Left cardiac atrium (tissue), 4 donors: ENCODE measurements at places on chromosomes 1 and 21. TPM values are rescaled to one million over a fixed set of nuclear protein-coding genes. Genes with fewer than 3 reads are reported as not detected.

TINAGL1 gene
- total RNA-seq, result 128 TPM

PLEKHA6 gene
- total RNA-seq, result 14.1 TPM

GRCh38 chr1:27296773-27297291 lies 25.1 kb upstream of the TMEM222 start:
- DNase-seq, result peak; percentile 77

- no peak for DNase-seq
Measured at GRCh38 chr1:156433602-156434001, 64.6 kb downstream of the RHBG start.

NT5C1A gene
- 22.8 TPM for total RNA-seq

GRCh38 chr21:15617964-15618363 lies 111.8 kb upstream of the USP25 start:
- no peak for DNase-seq

DNA sequence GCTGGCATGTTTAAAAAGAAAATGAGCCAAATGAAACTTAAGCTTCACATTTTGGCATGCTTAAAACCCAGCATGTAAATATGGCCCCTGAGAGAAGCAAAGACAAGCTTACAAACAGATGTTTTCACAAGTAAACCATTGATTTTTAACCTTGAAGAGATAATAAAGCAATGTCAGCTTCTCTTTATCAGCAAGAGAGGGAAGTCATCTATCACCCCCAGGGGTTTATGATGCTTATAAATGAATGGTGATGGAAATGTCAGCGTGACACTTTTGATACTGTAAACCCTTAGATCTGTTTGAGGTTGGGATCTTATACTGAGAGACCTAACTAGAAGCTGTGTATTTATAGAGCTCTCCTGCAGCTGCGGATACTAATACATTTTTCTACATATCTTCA lies 471.3 kb downstream of the PLA2G4A start:
- DNase-seq, result no peak

- peak; percentile 81 for DNase-seq
Measured at GRCh38 chr1:47984175-47984789, 12.9 kb downstream of the TRABD2B start.

DNA sequence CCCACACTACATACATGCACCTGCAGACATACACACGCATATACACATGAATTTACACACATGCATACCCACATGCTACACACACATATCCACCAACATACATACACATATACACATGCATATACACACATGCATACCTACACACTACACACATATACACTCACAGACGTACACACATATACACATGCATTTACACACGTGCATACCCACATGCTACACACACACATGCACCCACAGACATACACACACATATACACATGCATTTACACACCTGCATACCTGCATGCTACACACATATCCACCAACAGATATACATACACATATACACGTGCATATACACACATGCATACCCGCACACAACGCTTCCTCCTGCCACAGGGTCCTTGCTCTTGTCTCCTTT lies 61.2 kb upstream of the SLC25A33 start:
- no peak for DNase-seq

TESK2 gene
- 2.8 TPM for total RNA-seq

CD101 gene
- total RNA-seq, result 3.1 TPM

- DNase-seq, result no peak
Measured at GRCh38 chr21:41333752-41334151, 17.2 kb downstream of the FAM3B start.

- no peak for DNase-seq
Measured at GRCh38 chr21:26199456-26199855, 28.9 kb upstream of the APP start.

GRCh38 chr1:28718586-28719331 lies 18.0 kb upstream of the YTHDF2 start:
- DNase-seq, result peak; percentile 26

DNA sequence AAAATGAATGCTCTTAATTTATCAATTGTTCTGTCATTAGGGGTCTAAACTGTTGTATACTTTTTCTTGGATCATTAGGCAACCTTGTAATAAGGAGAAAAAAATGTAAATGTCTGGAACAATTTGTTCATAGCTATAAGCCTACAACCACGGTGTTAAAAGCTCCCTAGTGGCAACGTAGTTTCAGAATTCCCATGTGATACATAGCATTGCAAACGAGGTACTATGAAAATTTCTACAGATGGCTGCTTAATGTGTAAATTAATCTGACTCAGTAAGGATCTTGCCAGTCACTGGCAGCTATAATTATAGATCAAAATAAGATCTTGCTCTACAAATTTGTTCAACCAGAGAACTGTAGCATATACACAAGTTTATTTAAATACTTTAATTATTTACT lies 304.1 kb upstream of the ADGRL4 start:
- no peak for DNase-seq

GRCh38 chr1:89206373-89206772 lies 7.6 kb upstream of the GBP4 start:
- DNase-seq, result no peak

- DNase-seq, result no peak
Measured at GRCh38 chr1:240693036-240693435, 81.1 kb upstream of the GREM2 start.

- no peak for DNase-seq
Measured at GRCh38 chr1:111769517-111770146, 13.9 kb downstream of the DDX20 start.

- peak; percentile 58 for DNase-seq
Measured at GRCh38 chr1:179706339-179706941, 36.7 kb upstream of the FAM163A start.

AKR7A3 gene
- not detected for total RNA-seq

DNA sequence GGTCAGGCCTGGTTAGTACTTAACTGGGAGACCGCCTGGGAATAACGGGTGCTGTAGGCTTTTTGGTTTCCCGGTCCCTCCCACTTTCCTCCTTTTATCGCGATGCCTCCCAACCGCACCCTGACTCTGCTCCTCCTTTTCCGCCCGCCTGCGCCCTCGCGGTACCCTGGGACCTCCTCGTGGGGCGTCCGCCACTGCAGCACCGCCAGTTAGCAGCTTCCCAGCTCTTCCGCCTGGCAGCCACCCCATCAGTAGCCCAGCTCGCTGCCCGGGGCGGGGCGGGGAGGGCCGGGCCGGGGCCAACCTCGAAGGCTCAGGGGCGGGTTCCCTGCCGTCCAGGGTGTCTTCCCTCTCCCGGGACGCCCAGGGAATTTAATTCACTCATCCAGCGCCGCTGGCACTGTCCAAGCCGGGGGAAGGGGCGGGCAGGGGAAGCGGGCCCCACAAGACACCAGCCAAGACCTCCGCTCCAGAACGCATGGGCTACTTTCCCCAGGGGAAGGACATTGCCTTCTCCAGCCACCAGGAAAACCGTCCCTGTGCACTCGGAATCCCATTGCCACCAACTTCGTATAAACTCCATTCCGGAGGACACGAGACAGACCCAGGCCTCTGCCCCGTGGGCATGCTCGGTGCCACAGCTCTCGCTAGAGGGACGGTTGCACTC lies 2.0 kb upstream of the ZNF678 start:
- no peak for DNase-seq

GRCh38 chr1:43868741-43869067 lies 64.9 kb upstream of the ARTN start:
- peak; percentile 53 for DNase-seq

DENND2D gene
- total RNA-seq, result 10.6 TPM

DNA sequence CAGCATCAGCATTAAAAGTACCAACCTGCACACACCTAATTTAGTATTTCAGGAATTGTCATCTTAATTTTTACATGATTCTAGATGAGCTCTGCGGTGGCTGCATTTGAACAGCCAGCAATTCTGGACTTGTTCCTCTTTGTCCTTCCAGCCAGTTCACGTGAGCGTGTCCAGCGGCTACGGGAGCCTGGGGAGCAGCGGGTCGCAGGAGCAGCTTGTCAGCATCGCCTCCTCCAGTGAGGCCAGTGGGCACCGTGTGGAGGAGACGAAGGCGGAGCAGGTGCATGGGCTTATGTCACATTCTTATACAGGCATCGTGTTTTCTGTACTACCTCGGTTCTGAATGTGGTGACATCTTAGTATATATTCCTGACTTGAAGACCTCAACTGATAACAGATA lies 25.7 kb downstream of the PER3 start:
- no peak for DNase-seq

MX2 gene
- total RNA-seq, result 14.7 TPM

DNA sequence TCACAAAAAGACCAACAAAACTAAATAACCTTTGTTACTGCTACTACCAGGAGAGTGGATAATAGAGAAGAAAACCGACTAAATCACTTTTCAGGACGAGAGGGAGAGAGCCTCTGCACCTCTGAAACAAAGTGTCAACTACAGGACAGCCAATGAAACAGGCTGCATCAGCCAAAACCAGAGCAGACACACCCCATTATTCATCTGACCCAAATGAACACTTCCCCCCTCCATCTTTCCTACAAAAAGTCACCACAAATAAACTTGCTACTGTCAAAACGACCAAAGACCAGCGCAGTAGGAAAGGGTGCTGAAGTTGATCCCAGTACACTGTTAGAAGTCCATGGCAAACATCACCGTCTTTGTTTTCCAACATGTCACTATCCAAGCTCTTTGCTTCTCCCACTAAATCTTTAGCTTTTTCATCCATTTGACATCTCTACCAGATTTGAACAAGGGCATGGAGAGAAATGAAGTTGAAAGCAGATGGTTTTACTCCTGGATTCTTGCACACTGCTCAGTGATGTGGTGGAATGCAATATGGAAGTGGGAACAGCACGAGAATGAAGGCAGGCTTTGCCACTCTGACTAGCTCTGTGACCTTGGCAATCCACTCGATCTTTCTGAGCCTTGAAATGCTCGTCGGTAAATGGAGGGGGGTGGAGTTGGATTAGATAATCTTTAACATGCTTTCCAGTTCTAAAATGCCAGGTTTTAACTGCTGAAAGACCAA lies 20.5 kb downstream of the DSTYK start:
- DNase-seq, result no peak

- no peak for DNase-seq
Measured at GRCh38 chr1:3551711-3552110, 59.6 kb downstream of the MEGF6 start.

GRCh38 chr21:39387461-39388037 lies 38.7 kb upstream of the HMGN1 start:
- DNase-seq, result peak; percentile 93

DNA sequence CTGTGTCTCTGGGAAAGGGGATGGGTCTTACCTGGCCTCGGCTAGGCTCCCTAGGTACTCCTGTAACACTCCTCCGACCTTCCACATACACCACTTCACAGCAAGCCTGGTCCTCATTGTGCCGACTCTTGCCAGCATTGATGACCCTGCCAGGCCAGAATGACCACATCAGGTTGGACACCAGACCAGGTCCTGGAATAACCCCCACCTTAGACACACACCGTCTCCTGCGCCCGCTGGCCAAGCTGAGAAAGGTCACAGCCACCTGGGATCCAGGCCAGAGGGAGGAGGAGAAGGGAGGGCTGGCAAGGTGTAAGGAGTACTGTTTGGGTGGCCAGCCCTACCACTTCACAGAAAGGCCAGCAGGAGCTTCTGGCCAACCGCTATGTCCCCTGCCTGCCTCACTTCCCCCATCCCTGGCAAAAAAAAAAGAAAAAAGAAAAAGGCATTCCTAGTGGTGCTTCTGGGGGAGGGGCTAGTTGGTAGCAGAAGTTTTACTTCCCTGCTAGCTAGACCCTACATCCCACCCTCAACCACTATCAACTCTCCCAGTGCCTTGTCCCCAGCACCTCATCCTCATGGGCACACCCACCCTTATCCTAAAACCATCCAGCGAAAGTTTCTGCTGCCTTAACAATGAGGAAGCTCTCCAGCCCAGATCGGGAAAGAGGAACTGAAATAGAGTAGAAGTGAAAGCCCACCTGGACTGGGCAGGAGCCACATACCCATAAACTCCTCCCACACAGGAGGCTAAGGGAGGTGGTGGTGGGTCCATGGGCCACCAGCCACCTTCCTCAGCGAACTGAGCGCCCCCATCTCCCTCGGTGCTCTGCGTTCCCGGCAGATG lies 1.4 kb downstream of the PPM1J start:
- DNase-seq, result no peak

DNA sequence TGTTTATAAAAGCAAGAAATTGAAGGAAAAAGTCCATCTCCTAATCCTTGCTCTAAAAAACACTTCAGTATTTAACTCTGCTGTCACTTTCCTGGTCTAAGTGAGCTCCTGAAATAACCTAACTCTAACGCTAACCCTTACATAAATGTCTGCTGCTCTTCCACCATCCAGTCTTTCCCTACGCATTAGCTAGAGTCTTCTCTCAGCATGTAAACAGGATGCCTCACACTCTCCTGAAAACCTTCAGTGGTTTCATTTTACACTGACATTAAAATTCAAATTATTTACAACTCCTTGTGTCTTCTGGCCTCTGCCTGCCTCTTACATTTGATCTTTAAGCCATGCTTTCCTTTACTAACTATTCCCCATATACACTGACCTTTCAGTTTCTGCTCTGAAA lies 697.6 kb upstream of the CXADR start:
- no peak for DNase-seq

GRCh38 chr1:89557956-89558355 lies 33.3 kb downstream of the LRRC8B start:
- DNase-seq, result no peak

- no peak for DNase-seq
Measured at GRCh38 chr1:227869851-227870305, 54.4 kb downstream of the PRSS38 start.

GPA33 gene
- 0.31 TPM for total RNA-seq

S100A5 gene
- total RNA-seq, result not detected

GRCh38 chr1:61337981-61338848 lies 255.9 kb downstream of the NFIA start:
- DNase-seq, result peak; percentile 78
